ENCODE measurements at places on chromosomes 2 and 18. TPM values are rescaled to one million over a fixed set of nuclear protein-coding genes. Genes with fewer than 3 reads are reported as not detected.

- no peak for DNase-seq
Observed at GRCh38 chr2:134218930-134219658, 34.8 kb upstream of the MGAT5 start.

- DNase-seq = no peak
Observed at GRCh38 chr2:195413944-195414343, 243.1 kb upstream of the SLC39A10 start.

GRCh38 chr2:43192744-43193651, 33.4 kb downstream of the ZFP36L2 start:
- DNase-seq = no peak

Gene CKAP2L
- polyA plus RNA-seq = 12.9 TPM

- no peak for DNase-seq
Observed at GRCh38 chr18:3380384-3380961, 69.5 kb upstream of the TGIF1 start.

DNA sequence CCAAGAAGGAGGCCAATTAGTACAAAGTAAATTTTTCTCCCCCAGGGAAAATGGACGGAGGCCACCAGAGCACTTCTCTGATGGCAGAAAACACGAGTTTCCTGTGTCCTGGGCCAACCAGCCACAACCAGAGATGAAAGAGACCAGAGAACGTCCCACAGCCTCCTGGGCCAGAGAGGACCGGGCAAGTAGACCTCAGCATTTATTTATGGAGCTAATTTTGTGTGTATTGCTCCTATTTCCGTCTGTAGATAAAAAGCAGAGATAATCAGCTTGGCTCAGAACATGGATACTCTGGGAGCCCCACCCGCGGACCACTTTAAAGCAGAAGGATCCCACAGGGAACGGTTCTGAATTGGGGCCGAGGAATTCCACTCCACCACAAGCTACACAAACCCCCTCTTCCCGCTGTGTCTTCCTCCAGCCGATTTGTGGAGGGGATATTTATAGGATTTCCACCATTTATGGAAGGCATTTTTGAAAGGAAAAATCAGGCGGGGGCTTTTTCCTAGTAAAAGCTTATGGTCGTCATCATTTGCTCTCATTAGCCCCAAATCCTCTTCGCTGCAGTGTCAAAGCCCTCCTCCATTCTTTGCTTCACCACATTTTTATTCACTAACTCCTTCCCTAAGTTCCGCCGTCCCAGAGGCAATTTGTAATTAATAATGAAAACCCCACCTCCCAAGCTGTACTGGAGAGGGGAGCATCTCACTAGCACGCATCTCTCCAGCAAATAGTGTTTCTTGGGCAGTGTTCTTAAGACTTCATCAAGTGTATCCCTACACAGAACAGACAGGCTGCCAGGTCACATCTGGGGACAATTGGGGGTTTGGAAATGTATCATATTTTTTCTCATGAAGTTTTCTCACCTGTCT, 43.7 kb upstream of the TWIST2 start:
- no peak for DNase-seq

Gene DNAH7
- 6.1 TPM for polyA plus RNA-seq

Measured in renal pelvis (tissue), 12 donors.